ENCODE measurements at places on chromosomes 3 and 15. TPM values are rescaled to one million over a fixed set of nuclear protein-coding genes. Genes with fewer than 3 reads are reported as not detected.

ARGFX gene
- total RNA-seq = not detected

MYLK gene
- total RNA-seq = 58.8 TPM

PRTG gene
- total RNA-seq = 0.32 TPM

BFSP2 gene
- not detected for total RNA-seq

GLDN gene
- total RNA-seq = 8.6 TPM

ISY1 gene
- total RNA-seq = 32.8 TPM

TRH gene
- total RNA-seq = not detected

Data from colonic mucosa (tissue), 4 donors.